COR-L47 (cell line): ENCODE measurements at places on chromosomes 2 and 18.
A peak's percentile ranks its signal among the peaks of the same experiment; 100 is the strongest.

- DNase-seq = no peak
These were observed 38.1 kb downstream of the SMAD4 start for GRCh38 chr18:51068105-51068504.

DNA sequence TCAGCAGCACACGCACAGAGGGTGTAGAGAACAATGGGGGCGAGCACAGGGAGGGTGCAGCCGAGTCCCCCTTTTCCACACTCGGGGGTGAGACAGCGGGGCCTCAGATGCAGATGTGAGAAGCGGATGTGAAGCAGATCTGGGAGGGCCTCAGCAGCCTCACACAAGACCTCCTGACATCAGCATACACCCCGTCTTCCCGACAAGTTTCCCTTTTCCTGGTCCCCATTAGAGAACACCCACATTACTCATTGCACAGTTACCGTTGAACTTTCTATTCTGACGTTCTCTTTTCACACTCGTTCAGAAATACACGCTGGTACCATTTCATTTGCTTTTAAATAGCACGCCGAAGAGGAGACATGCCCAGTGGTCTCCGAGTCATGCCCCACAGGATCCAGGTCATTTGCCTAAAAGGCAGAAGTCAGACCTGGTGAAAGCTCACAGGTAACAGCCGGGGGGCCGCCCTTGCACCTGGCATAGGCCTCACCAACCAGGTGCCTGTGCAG, 129.5 kb upstream of the ID2 start:
- no peak for DNase-seq

- DNase-seq = no peak
These were observed 33.7 kb upstream of the COL5A2 start for GRCh38 chr2:189213250-189213649.

DNA sequence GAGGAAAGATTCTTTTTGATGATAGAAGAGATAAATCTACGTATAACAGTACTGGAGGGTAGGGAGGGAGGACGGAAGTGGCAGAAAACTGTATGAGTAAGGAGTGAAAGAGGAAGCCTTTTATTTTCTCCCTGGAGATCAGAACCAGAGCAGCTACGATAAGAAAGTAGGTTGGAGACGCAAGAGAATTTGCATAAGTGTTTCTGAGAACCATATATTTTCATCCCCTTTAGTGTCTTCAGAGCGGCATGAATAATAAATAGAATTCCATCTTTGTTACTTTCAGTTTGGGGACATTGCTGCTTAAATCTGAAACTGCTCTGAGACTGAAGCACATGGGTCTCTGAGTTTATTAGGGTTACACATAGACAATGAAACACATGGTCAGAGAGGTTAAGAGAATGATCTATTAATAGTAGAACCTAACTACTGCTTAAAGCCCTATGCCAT, 230.2 kb upstream of the TNP1 start:
- DNase-seq = no peak

DNA sequence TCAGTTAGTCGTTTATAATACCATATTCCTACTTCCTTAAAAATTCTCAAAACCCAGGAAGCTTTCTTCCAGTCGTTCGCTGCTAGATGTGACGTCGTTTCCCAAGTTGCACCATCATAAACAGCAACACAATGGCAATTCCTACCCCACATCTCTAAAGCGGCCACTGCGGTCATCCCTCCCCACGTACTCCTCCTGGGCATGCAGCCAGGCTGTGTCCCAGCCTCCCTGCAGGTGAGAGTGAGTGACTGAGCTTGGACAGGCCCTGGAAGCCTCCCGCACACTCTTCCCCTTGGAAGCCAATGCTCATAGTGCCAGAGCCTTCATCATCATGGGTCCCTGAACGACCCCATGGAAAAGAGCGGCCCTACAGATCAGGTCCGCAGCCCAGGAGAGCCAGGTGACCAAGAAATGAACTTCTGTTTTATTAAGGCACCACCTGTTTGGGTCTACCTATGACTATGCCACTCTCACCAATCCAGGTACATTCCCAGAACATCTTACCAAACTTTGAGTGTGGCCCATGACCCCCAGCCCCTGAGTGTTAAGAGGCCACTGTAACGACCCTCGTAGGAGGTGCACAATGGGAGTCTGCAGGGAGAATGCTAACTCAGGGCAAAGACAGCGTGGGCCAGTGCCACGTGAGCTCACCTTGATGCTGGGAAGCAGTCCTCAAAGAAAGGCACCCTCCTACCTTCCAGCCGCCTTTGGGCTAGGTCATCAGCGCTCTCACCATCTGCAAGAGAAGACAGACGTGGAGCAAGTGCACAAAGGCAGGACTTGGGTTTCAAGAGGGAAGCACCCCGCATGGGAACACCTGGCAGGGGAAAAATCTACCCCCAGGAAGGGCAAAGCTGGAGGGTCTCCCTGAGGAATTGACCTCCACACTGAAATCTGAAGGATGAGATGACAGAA, 74.7 kb upstream of the RAB6C start:
- no peak for DNase-seq

DNA sequence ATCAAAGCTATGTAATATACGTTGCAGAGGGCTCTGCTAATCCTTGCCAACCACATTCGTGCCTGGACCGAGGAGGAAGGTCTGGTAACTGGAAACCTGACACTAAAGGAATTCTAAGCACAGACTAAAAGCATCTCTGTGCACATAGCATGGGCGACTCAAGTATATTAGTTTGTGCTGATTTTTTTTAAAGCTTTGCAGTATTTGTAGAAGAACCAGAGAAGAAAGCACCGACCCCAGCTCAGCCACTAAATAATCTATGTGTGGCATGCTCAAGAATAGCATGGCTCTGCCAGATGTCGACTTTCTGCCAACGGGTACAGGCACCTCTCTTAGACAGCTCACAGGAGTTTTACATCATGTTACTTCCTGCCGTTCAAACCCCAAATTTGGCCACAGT, 73.2 kb upstream of the NRP2 start:
- DNase-seq = no peak

DNA sequence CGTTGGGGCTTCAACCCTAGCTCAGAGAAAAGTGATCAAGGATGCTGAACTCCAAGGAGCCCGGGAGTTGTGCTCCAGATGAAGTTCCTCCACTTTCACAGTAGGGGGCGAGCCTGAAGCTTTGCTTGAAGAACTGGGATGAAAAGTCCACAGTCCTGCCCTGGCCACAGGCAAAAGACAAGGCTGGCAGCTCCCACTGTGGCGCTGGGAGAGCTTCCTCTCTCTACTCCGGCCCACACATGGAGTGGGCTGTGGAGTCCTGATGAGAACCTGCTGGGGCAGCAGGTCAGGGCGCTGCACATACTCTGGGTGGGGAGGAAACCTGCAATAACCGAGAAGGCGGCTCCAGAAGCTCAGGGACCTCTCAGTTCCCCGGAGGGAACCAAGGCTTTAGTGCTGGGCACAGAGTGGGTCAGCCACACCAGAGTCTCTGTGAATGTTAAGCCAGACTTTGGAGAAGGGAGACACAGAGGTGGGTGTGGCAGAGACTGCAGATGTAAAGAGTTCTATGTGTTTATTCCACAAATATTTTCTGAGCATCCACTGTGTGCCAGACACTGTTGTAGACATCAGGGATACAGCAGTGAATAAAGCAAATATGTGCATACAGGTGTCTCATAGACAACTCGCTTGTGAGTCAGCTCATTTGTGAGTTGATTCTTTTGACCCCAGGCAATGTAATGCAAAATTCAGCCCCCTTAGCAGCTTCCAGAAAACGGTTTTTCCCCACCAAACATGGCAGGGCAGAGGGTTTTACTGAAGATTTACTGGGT, 48.0 kb upstream of the MRPL33 start:
- peak; percentile 55 for DNase-seq

DNA sequence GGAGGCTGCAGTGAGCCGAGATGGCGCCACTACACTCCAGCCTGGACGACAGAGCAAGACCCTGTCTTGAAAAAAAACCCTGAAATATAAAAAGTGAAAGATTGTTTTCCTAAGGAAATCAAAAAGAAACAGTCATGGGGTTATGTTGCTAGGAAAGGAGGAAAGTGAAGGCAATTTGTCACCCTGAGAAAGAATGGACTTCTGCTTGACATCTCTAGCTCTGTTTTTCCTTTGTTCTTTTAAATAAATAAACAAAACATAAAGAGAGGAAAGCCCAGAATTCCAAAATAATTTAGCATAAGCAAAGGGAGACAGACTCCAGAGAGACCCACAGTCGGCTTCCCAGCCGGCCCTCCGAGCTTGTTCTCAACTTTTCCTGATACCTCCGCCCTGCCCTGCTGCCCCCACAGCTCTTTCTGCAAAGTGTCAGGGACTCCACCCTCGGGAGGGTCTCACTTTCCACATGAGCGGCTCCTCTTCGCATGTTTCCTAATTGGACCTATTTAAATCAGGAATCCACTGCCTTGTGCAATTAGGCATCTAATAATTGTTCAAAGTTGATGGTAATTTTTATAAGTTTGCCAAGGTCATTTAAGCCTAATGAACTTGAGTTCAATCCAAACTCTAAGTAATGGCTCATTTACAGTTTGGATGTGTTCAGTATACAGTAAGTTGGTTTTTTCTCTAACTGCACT, 49.8 kb upstream of the COPS8 start:
- no peak for DNase-seq

DNA sequence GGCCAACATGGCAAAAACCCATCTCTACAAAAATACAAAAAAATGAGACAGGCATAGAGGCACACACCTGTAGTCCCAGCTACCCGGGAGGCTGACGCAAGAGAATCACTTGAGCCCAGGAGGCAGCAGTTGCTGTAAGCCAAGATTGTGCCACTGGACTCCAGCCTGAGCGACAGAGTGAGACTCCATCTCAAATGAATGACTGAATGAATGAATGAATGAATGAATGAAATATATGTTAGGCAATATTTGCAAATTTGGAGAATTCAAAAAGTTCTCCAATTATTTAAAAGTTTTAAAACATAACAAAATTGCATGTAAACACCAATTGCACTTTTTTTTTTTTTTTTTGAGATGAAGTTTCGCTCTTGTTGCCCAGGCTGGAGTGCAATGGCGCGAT, 61.7 kb downstream of the STRN start:
- no peak for DNase-seq

DNA sequence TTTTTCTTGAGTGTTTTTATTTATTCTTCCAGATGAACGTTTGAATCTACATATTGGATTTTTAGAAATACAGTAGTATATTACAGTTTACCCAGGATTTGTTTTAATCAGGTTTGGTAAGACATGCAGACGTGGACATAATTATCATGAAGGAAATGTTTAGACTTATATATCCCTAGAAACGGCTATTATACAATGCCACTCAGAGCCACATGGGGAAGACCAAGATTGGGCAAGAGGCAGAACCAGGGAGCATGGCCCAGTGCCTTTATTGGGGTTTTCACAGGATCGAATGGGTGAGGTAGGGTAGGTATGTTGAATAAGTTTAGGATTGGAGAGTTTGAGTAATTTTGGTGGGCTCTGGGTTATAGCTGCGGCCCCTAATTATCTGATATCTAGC, 212.2 kb downstream of the CAMKMT start:
- DNase-seq = no peak

DNA sequence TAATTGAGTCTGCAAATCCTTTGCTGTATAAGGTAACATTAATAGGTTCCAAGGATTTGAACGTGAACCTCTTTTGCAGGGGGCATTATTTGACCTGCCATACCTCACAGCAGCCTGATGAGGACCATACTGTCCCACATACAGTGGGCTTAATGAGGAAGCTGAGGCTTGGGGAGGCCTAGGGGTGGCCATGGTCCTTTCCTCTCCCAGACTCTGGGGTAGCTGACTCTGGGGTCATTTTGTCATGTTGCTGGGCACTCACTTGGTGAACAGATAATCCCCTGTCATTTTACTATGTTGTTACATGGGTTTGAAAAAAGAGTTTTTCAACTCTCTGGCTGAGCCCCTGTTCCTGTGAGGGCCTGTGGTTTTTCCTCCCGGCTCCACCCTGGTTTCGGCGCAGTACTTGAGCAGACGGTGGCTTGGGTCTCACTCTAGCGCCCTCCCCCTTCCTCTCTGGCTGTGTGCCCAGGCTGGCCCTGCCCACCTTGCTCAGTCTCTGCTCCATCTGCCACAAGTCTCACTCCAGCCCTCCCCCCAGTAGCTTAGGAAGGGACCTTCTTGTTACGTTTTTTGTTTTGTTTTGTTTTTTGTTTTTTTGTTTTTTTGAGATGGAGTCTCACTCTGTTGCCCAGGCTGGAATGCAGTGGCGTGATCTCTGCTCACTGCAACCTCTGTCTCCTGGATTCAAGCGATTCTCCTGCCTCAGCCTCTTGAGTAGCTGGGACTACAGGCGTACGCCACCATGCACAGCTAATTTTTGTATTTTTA, 21.0 kb downstream of the INPP4A start:
- peak; percentile 83 for DNase-seq

GRCh38 chr2:108399479-108399878, 21.7 kb downstream of the SULT1C4 start:
- no peak for DNase-seq

GRCh38 chr2:160425434-160426151, 68.0 kb downstream of the RBMS1 start:
- DNase-seq = no peak

DNA sequence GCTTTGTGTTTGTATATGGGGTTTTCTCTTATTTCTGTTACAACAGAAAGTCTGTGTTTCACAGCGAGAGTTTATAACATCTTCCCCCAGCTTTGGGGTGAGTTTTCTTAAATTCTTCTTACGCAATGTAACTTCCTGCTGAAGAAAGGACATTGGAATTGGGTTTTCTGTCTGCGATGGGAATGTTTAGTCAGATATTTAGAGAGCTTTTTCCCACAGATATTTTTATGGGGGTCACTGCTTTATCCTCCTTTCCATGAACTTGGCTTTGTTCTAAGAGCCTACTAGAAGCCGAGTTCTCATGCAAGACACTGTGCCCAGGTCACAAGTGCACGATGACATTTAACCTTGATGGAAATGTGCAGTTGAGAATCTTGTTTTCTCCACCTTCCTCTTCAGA, 22.1 kb downstream of the B3GNT2 start:
- no peak for DNase-seq

DNA sequence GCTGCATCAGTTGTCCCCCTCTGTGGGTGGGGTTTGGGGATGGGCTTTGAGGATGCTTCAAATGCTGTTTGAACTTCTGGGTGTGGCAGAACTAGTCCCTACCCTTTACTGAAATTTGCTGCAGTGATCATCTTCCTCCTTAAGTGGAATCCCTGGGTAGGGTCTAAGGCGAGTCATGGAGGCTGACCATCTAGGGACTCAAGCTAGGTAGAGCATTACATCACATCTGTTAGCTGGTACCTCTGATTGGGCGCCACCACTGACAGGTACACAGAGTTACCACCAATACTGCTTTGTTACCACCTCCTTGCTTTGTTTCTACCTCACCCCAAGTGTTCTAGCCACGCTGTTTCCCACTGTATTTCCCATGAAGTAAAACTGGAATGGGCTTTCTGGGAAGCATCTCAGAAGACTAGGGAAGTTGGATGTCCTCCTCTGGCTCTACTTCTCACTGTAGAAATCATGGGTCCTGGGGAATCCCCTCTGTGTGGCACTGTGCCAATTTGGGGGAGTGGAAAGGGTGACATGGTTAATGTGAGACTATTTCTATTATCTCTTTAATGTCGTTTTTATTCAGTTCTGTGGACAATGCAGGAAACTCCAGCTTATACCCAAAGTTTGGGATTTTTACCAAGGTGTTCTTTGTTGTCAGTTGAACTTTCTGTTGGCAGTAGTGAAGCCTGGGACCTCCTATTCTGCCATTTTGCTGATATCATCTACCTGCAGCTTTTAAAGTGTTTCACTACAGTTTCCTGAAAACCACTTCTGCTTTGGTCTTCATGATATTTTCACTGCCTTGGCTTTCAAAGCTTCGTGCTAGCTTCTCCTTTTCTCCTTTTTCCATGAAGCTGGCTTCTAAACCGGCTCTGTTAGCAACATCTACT, 14.5 kb upstream of the SULT1C4 start:
- no peak for DNase-seq
